GM23338 (cell line): ENCODE measurements at places on chromosomes 4 and X. TPM values are rescaled to one million over a fixed set of nuclear protein-coding genes. Genes with fewer than 3 reads are reported as not detected.

IGSF1 gene
- 11.2 and 12.8 TPM in 2 replicates for polyA plus RNA-seq

RASGEF1B gene
- 5.2 and 5.6 TPM in 2 replicates for polyA plus RNA-seq

PNCK gene
- 3.0 and 3.5 TPM in 2 replicates for polyA plus RNA-seq

DCLK2 gene
- polyA plus RNA-seq: 0.23 TPM in 1 of 2 replicates, not detected in the other

PDCL2 gene
- 1.9 and 2.1 TPM in 2 replicates for polyA plus RNA-seq

KLHL13 gene
- polyA plus RNA-seq: 4.5 and 5.9 TPM in 2 replicates

CFAP99 gene
- not detected in 2 replicates for polyA plus RNA-seq

WWC2 gene
- 48.9 and 50.5 TPM in 2 replicates for polyA plus RNA-seq

PPID gene
- polyA plus RNA-seq: 60.9 and 66.2 TPM in 2 replicates

SEC31A gene
- polyA plus RNA-seq: 88.8 and 91.0 TPM in 2 replicates

RS1 gene
- not detected in 2 replicates for polyA plus RNA-seq

LPAR4 gene
- 13.0 and 14.1 TPM in 2 replicates for polyA plus RNA-seq

ARMCX5 gene
- 5.5 and 6.6 TPM in 2 replicates for polyA plus RNA-seq

ARX gene
- polyA plus RNA-seq: 0.07 and 0.13 TPM in 2 replicates

CSAG3 gene
- polyA plus RNA-seq: 3.2 and 4.8 TPM in 2 replicates

GPAT3 gene
- 0.77 and 1.2 TPM in 2 replicates for polyA plus RNA-seq

USP11 gene
- 57.0 and 64.2 TPM in 2 replicates for polyA plus RNA-seq

UBQLN2 gene
- 21.4 and 21.8 TPM in 2 replicates for polyA plus RNA-seq

GPR34 gene
- polyA plus RNA-seq: 0.17 and 0.55 TPM in 2 replicates

MAGEA9B gene
- polyA plus RNA-seq: not detected in 2 replicates
